ENCODE measurements at places on chromosomes 16 and 17. TPM values are rescaled to one million over a fixed set of nuclear protein-coding genes. Genes with fewer than 3 reads are reported as not detected.

AXIN2 gene
- 17.7 TPM for total RNA-seq

GRCh38 chr17:78779850-78780249, 2.2 kb downstream of the CYTH1 start:
- H3K27me3 ChIP-seq, result no peaks in the 10 kb centered on the region
- no peak for DNase-seq
- H3K4me3 ChIP-seq, result no peak overlapping the region
- H3K36me3 ChIP-seq, result no peaks in the 10 kb centered on the region

DNA sequence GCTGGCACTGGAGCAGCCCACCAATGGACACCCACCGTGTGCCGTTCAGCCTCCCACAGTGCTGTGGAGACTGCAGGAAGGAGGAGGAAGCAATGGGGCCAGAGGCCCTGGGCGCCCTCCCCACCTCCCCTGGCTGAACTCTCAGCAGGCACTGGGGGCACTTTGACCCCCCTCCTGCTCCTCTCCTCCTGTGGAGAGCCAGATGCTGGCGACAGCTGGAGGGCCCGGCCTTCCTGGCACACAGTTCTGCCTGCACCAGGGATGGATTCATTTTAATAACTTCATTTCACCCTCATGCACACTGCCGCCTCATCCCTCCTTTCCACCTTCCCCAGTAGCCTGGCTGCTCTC, 6.0 kb downstream of the NXPH3 start:
- no peaks in the 10 kb centered on the region for H3K36me3 ChIP-seq
- peaks cover 4% of the 10 kb centered on the region for H3K4me1 ChIP-seq
- no peak overlapping the region for H3K4me3 ChIP-seq
- DNase-seq, result no peak

NOL11 gene
- 56.3 TPM for total RNA-seq

GRCh38 chr17:32357615-32358014, 7.7 kb downstream of the ZNF207 start:
- no peak for DNase-seq
- no peaks in the 10 kb centered on the region for H3K36me3 ChIP-seq
- no peak overlapping the region for H3K27ac ChIP-seq
- H3K27me3 ChIP-seq, result no peaks in the 10 kb centered on the region
- no peak overlapping the region for H3K4me3 ChIP-seq

METTL23 gene
- total RNA-seq, result 36.6 TPM

TBC1D3E gene
- not detected for total RNA-seq

DNA sequence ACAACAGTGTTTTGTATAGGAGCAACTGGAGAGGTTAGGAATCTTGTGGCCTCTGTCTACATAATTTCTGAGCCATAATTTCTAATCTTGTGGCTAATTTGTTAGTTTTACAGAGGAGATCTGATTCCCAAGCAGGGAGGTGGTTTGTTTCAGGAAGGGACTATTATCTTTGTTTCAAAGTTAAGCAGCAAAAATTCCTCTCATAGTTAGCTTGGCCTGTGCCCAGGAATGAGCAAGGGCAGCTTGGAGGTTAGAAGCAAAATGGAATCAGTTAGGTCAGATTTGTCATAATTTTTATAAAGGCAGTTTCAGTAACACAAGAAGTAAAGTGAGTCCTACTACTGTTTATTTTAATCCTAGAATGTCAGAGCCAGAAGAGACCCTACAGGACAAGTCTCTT, 2.0 kb upstream of the RDM1 start:
- H3K36me3 ChIP-seq, result no peaks in the 10 kb centered on the region
- peaks cover 3% of the 10 kb centered on the region for H3K4me1 ChIP-seq

GRCh38 chr16:53713403-53714204, 9.6 kb downstream of the FTO start:
- H3K27ac ChIP-seq, result no peak overlapping the region
- H3K4me3 ChIP-seq, result no peak overlapping the region
- DNase-seq, result no peak
- H3K4me1 ChIP-seq, result peaks cover 2% of the 10 kb centered on the region
- no peaks in the 10 kb centered on the region for H3K27me3 ChIP-seq
- no peaks in the 10 kb centered on the region for H3K36me3 ChIP-seq

DHRS11 gene
- total RNA-seq, result 9.1 TPM

DNA sequence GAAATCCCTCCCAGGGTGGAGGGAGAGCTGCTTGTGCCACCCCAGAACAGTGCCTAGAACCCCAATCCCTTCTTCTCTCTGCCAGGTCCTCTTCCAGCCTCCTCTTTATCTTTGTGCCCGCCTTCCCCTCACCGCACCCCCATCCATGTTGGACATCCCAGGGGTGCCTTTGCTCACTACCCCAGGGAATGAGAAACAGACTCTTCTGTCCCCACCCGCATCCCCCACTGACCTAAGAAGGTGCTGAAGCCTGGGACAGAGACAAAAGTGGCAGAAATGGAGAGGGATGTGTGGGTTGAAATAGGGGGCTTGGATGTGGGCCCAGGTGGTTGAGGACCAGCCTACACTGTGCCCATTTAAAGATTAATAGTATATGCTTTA, 17.0 kb downstream of the ALOX15B start:
- no peak for DNase-seq
- no peak overlapping the region for H3K27ac ChIP-seq
- H3K27me3 ChIP-seq, result no peaks in the 10 kb centered on the region

DNA sequence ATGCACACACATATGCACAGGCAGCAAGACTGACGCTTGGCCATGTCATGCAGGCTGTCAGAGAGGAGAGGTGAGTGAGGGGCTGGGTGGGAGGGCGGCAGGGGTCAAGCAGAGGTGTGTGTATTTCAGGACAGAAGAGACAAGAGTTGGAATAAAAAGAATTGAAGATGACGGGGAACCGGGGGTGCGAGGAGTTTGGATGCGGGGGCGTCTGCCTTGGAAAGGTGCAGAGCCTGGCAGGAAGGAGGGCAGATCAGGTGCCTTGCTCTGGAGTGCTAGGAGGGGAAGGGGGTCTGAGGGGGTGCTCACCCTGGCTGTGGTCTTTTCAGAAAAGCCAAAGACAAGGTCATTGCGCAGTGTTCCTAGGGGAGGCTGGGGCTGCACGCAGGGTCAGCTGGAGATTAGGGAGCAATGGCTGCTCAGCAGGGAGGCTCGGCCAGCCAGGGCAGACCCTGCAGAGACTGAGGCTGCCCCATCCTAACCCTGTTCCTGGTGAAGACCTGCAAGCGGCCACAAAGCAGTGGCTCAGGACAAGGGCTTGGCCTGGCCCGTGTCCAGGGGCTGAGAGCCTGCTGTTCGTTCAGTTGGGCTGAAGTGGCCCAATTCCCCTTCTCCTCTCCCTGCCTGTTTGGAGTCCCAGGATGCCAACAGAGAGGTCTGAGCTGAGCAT, 23.7 kb upstream of the CBX4 start:
- no peak overlapping the region for H3K27ac ChIP-seq
- H3K4me1 ChIP-seq, result no peaks in the 10 kb centered on the region
- H3K36me3 ChIP-seq, result no peaks in the 10 kb centered on the region
- DNase-seq, result no peak

GRCh38 chr17:49090878-49091594, 41.5 kb upstream of the B4GALNT2 start:
- H3K4me1 ChIP-seq, result no peaks in the 10 kb centered on the region
- no peak overlapping the region for H3K4me3 ChIP-seq
- DNase-seq, result no peak
- no peak overlapping the region for H3K27ac ChIP-seq

CCL15 gene
- total RNA-seq, result not detected

DNA sequence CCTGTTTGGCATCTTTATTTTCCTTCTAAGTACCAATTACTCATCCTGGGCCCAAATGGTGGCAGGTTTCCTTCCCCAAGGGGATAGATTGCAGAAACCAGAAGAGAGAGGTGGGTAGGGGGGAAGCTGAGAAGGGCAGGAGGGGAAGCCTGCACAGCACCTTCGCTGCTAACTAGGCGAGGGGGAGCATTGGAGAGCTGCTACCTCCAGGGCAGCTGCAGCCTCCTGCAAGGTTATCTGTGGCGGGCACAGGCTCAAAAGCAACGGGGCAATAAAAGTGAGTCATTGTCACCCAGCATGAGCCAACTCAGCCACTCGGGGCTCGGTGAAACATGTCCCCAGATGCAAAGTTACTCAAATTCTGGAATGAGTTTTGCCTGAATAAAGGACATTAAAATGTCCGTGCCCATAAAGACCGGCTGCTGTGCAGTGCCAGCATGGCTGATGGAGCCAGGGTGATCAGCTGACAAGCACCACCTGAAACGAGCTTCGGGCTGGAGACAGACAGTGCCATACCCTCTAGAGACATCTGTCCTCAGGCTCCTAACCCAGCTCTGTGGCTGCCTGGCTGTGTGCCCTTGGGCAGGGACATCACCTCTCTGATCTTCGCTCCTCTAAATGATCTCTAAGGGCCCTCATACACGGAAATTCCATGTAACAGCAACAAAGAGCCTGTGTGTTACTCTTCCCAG, 68.1 kb upstream of the GRIN2A start:
- DNase-seq, result no peak
- H3K27ac ChIP-seq, result no peak overlapping the region
- no peaks in the 10 kb centered on the region for H3K36me3 ChIP-seq
- no peak overlapping the region for H3K4me3 ChIP-seq
- H3K4me1 ChIP-seq, result no peaks in the 10 kb centered on the region
- no peaks in the 10 kb centered on the region for H3K27me3 ChIP-seq

CDH1 gene
- total RNA-seq, result 1.1 TPM

GRCh38 chr17:57631871-57632270, 113.2 kb downstream of the CCDC182 start:
- H3K36me3 ChIP-seq, result no peaks in the 10 kb centered on the region
- DNase-seq, result no peak
- H3K27ac ChIP-seq, result no peak overlapping the region
- H3K4me3 ChIP-seq, result no peak overlapping the region
- no peaks in the 10 kb centered on the region for H3K4me1 ChIP-seq
- no peaks in the 10 kb centered on the region for H3K27me3 ChIP-seq

DNA sequence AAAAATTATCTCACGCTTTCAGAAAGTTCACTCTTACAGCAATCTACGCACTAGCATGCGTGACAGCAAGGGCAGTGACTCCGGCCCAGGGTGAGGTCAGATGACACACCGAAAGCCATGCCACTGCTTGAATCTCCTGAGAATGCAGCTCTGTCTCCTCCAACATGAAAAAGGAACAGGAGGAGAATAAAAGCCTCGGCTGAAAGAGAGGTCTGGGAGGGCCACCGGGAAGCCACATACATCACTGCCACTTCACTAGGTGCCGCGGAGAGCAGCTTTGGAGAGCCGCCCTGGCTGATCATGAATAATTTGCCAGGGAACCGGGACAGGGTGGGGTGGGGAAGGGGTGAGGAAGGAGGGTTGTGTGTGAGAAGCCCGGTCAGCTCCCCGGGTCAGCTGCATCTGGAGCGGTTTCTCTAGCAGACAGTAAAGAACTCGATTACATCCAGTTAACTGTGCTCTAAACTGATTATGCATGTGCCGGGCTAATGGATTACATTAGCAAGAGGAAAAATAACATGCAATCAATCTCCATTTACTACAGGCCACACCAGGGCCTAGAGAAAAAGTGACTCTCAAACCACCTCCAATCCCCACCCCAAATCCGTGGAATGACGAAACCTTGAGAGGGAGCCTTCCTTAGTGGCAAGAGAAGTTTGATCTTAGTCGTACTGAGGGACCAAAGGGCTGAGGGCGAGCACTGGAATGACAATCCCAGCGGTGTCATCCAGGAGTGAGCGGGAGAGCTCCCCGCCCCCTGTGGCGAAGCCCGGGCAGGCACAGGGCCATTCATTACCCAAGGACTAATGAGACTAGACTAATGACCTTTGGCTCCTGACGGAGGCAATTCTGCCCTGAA, 100.3 kb downstream of the ZFHX3 start:
- H3K27me3 ChIP-seq, result no peaks in the 10 kb centered on the region
- no peak for DNase-seq
- H3K27ac ChIP-seq, result no peak overlapping the region
- no peaks in the 10 kb centered on the region for H3K36me3 ChIP-seq
- no peak overlapping the region for H3K4me3 ChIP-seq

GRCh38 chr17:28174352-28175046, 132.0 kb downstream of the NLK start:
- no peaks in the 10 kb centered on the region for H3K4me1 ChIP-seq
- H3K4me3 ChIP-seq, result no peak overlapping the region
- no peaks in the 10 kb centered on the region for H3K27me3 ChIP-seq

DNA sequence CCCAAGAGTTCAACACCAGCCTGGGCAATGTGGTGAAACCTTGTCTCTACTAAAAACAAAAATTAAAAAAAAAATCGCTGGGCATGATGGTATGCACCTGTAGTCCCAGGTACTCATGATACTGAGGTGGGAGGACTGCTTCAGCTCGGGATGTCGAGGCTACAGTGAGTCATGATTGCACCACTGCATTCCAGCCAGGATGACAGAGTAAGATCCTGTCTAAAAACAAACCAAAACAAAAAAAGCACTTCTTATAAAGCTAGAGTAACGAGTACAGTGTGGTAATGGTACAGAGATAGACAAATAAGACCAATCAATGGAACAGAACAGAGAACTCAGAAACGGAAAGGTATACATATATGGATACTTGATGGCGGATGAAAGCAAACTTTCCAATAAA, 4.4 kb downstream of the NSMCE1 start:
- H3K4me3 ChIP-seq, result no peak overlapping the region
- H3K4me1 ChIP-seq, result peaks cover 6% of the 10 kb centered on the region
- no peak for DNase-seq

DNA sequence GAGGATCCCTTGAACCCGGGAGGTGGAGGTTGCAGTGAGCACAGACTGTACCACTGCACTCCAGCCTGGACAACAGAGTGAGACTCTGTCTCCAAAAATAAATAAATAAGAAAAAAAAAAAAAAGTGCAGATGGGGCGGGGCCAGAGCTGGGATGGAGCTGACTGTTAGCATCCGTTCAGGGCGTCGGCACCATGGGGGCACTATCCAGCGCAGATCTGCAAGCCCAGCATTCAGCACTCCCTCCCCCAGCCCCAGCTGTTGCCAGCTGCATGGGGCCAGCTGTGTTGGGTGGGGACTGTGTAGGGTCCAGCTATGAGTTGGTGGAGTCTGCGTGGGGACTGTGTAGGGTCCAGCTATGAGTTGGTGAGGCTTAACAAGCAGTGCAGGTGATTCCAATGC, 13.3 kb downstream of the GPRC5C start:
- peaks cover 41% of the 10 kb centered on the region for H3K4me1 ChIP-seq
- H3K4me3 ChIP-seq, result no peak overlapping the region
- H3K27me3 ChIP-seq, result no peaks in the 10 kb centered on the region
- no peaks in the 10 kb centered on the region for H3K36me3 ChIP-seq
- H3K27ac ChIP-seq, result no peak overlapping the region

DNA sequence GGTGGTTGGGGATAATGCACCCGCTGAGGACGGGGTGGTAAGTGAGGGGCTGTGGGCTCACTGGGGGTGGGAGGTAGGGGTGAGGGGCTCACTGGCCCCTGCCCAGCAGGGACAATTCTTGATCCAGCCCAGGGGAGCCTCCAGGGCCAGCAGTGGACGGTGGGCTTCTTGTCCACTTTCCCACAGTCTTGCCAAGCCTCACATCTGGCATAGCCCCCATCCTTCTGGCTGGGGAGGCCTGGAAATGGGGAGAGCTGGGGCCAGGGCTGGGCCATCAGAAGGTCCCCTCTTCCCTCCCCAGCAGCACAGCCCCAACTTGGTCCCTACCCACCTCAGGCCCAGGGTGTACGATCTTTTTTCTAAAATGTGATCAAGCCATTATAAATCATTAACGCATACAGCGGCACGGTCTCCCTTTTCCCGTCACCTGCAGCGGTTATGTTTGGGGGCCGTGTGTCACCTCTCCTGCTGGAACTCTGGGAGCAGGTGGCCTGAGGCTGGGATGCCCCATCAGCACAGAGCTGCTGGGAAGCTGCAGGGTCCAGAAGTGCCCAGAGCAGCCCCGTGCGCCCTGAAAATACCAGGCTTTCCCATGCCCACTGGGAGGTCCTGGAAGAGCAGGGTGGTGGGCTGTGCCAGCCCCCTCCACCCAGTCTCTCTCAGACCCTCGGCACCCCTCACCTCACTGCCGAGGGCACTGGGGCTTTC, 7.2 kb upstream of the SETD6 start:
- H3K27ac ChIP-seq, result no peak overlapping the region
- H3K4me1 ChIP-seq, result no peaks in the 10 kb centered on the region
- H3K27me3 ChIP-seq, result no peaks in the 10 kb centered on the region
- H3K36me3 ChIP-seq, result no peaks in the 10 kb centered on the region
- no peak overlapping the region for H3K4me3 ChIP-seq
- DNase-seq, result peak; percentile 2
